ENCODE measurements at places on chromosomes 4 and X.
A peak's percentile ranks its signal among the peaks of the same experiment; 100 is the strongest.

DNA sequence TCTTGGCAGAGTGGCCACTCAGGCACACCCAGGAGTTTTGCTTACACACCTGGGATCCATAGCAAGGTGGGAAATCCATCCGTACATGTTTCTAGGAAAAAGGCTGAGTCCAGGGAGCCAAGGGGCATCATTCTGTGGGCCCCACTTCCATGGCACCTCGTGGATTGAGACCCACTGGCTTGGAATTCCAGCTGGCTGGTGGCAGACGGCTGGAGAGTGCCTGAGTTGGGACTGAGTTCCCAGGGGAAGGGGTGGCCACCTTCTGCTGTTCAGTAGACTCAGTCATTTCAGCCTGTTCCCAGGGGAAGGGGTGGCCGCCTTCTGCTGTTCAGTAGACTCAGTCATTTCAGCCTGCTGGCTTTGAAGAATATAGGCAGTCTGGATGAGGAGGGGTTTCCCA lies 366.0 kb upstream of the GRIA3 start:
- no peak for DNase-seq

GRCh38 chrX:152028579-152028978 lies 54.1 kb upstream of the GABRE start:
- no peak for DNase-seq

DNA sequence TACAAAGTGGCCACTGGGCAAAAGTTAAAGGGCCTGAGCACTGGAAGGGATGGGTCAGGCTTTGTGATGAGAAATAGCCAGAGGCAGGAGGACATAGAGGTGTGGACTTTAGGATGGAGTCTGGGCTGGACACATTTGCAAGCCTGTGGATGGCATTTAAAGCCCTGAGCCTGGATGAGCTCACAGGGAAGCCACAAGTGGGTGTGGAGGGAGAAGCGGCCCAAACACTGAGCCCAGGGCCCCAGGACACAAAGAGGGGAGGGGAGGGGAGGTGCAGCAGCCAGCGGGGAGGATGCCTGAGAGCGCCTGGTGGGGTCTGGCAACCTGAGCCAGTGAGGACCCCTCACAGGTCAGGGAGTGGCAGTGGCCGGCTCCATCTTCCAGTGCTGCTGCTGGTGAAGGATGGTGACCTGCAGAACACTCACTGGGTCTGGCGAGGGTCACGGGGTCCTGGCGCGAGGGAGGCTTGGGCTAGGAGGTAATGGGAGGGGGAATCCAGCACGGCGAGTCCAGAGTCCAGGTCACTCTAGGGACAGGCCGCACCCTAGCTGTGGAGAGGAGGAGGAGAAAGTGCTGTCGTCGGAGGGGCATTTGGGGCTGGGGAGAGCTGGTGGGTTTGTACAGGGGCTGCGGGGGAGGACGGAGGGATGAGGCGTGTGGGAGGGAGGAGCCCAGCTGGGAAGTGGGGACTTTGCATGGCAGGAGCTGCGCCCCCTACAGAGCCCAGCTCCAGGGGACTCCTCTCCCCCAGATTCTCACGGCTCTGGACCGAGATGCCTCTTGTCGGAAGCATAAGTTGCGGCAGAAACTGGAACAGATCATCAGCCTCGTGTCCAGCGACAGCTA lies 7.0 kb downstream of the LAGE3 start:
- no peak for DNase-seq

DNA sequence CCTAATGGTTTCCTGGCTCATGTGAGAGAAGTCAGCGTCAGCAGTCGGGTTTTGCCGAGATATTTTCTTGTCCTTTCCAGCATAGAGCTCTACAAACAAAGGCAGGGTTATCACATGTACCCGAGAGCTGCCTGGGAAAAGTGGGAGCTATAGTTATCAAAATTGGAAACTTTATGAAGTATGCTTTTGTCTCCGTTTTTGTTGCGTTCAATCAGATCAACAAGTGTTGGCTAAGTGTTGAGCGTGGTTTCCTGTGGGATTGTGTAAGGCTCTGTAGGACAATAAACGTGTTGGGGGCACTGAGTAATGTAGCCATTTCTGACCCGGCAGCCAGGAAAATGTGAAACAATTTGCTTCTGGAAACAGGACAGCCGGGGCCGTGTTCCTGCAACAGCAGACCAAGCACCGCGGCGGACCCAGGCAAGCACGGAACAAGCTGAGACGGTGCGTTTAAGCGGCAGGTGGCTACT lies at the start of gene BMX:
Gene BMX, plus strand, starts transcription at position 311 of the 470 bp plus-strand sequence. CDS start 7,547 bp downstream, outside the sequence.
- no peak for DNase-seq

GRCh38 chr4:119632216-119632615 lies 3.6 kb upstream of the PDE5A start:
- no peak for DNase-seq

- no peak for DNase-seq
Observed at GRCh38 chr4:149709640-149710039, 106.0 kb downstream of the IQCM start.

GRCh38 chrX:154029439-154029838 lies 9.7 kb upstream of the IRAK1 start:
- no peak for DNase-seq

DNA sequence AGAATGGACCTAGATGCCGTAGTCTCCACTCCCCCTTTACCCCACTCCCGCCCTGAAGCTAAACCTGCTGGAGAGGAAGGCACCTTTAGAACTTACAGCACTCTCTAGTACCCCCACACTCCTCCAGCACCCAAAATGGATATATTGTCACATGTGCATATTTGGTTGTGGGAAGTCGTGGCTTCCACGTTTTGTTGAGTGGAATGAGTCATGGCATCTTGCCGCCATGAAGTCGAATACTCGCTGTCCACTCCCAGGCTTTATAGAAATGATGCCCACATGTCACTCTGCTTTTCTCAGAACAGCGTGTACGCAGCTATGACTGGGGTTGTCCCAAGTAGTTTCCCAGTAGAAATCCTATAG lies 545 bp downstream of the ABCE1 start:
- peak; percentile 21 for DNase-seq

DNA sequence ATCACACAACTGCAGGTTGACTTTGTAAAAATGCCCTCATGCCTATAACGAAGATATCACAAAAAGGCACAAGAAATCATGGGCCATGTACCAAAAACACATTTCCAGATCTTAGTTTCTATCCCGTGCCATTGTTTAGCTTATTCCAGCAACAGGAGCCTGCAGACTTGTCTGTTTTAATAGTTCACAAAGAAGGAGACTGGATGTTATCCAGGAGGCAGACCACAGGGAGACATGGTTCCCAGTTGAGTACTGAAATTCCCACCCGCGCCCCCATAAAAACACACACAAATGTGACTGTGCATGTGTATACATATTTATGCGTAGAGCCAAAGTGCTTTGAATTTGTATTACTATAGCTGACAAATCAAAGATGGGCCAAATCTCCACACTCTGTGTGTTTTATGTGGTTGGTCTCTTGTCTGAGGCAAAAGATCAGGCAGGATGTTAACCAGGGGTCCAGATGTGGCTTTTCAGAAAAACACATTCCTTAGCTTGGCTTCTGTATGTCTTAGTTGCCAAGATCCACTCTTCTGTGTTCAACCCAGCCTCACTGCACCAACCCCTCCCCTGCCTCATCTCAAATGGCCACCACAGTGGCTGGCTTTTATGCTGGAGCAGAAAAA lies 469.2 kb upstream of the DIPK2B start:
- no peak for DNase-seq

- DNase-seq: no peak
Observed at GRCh38 chrX:54063361-54063760, 19.1 kb upstream of the PHF8 start.

DNA sequence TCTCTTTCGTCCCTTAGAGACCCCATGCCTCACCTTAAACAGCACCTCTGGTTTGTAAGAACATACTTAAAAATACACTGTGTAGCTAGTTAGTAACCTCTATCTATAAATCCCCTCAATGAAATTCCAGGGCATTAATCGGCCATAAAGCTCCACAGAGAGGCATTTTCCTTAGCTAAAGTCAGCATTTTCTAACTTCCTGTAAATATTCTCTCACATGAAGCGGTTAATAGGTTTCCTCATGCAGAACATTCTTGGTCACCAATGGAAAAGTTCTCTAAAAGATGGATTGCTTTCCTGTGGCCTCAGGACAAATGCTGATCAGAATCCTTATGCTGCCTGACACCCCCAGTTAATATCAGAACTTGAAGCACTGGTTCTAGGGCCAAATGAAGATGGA lies 248.6 kb upstream of the BOD1L1 start:
- no peak for DNase-seq

GRCh38 chr4:17577665-17578481 lies 875 bp downstream of the LAP3 start:
- no peak for DNase-seq

- no peak for DNase-seq
Observed at GRCh38 chr4:56981795-56982201, 3.1 kb downstream of the POLR2B start.

GRCh38 chr4:56424697-56425514 lies 10.5 kb downstream of the PPAT start:
- peak; percentile 30 for DNase-seq

Measured in GM10248 (cell line).